Dermis microvascular lymphatic vessel endothelial cell (primary cell): ENCODE measurements at places on chromosomes 16 and 17. TPM values are rescaled to one million over a fixed set of nuclear protein-coding genes. Genes with fewer than 3 reads are reported as not detected.

DNA sequence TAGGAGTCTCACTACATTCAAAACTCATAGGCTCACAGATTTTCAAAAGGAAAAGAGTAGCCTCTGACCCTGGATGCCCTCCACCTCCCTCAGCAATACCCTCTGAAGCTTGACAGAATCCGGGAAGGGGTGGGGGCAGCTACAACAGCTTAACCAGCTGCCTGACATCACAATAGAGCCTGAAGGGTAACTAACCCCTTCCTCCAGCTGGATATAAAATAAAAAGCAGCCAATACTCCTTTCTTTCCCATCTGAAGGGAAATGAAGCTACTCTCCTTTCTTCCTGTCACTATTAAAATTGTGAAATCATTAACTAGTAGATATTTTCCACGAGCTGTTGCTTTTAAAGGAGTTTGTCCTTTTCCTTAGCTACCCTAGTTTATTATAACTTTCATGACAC lies 24.0 kb downstream of the USP31 start:
- DNase-seq = peak; percentile 44

Gene KRT36
- 0.38 TPM in 1 of 2 replicates, not detected in the other for total RNA-seq

GRCh38 chr17:67637901-67638641 lies 79.7 kb upstream of the NOL11 start:
- no peak for DNase-seq

GRCh38 chr16:50809561-50809960 lies 67.7 kb downstream of the CYLD start:
- DNase-seq = no peak

GRCh38 chr17:41976142-41976768 lies 9.7 kb downstream of the CNP start:
- DNase-seq = no peak

GRCh38 chr17:327971-328370 lies 24.6 kb downstream of the RPH3AL start:
- no peak for DNase-seq

DNA sequence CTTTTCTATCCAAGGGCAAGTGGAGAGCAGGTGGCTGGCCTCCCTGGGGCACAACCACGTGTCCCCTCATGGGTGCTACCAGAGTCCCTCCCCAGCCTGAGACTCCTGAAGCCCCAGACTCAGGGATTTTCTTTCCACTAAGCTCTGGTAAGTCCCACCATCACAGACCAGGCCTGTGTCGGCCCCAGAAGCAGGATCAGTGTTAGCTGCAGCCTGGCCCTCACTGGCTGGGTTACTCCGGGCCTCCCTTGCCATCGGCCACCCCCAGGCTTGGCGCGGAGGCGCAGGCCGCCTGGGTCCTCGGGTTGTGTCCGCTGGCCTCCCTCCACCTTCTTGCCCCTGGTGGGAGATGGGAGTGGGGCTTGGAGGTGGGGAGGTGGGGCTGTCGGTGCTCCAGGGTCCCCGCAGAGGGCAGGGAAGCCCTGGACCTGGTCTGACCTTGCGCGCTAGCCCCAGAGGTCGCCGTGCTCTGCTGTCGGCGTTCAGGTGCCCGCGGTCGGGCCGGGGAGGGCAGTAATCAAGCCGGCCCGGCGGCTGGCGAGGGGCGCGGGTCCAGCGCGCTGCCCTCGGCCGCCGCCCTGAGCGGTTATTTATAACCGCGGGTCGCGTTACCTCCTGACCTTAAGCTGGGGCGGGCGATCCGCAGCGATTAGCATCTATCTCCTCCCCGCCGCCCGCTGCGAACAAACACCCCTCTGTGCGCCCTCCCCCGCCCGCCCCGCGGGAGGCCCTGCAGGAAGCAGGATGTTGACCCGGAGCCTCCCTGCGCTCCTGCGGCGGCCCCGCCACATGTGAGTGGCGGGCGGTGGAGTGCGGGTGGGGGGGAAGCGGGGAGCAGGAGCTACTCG lies 78.1 kb upstream of the TOB1 start:
- DNase-seq = peak; percentile 54

GRCh38 chr17:15078570-15078969 lies 186.6 kb downstream of the PMP22 start:
- no peak for DNase-seq

- no peak for DNase-seq
Measured at GRCh38 chr16:49469930-49470451, 96.4 kb downstream of the C16orf78 start.

DNA sequence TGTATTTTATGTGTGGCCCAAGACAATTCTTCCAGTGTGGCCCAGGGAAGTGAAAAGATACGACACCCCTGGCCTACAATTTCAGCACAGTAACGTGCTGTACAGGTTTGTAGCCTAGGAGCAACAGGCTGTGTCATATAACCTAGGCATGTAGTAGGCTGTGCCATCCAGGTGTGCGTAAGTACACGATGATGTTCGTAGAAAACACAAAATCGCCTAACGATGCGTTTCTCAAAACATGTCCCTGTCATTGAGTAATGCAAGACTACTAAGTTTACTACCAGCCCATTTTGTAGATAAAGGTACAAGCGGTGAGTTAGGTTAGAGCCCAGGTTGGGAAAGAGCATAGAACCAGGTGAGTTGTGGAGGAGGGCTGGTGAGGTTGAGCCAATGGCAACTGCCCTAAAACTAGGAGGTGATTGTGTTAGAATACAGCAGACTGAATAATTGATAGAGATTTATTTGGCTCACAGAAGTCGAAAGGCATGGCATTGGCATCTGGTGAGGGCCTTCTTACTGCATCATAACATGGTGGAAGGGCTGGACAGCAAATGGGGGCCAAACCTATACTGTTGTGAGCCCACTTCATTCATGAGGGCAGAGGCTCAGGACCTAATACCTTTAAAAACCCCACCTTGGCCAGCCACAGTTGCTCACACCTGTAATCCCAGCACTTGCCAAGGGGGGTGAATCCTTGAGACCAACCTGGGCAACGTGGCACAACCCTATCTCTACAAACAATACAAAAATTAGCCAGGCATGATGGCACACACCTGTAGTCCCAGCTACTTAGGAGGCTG lies 4.2 kb downstream of the EIF1 start:
- no peak for DNase-seq

DNA sequence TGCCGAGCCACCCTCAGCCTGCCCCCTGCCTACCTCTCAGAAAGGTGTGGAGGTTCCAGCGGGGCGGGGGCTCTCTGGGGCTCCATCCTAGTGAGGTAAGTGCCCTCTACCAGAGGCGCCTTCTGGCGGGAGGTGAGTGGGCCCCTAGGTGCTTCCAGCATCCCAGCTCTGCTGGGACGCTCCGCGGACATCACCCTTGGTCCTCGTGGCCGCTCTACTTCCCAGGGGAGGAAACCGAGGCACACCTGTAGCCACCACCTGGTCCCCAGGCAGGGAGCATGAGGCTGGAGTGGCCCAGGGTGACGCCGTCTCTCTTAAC lies 1.4 kb downstream of the MCRIP2 start:
- DNase-seq = no peak
